Cardiac fibroblast (primary cell): ENCODE measurements at places on chromosomes 4 and X.
A peak's percentile ranks its signal among the peaks of the same experiment; 100 is the strongest.

DNA sequence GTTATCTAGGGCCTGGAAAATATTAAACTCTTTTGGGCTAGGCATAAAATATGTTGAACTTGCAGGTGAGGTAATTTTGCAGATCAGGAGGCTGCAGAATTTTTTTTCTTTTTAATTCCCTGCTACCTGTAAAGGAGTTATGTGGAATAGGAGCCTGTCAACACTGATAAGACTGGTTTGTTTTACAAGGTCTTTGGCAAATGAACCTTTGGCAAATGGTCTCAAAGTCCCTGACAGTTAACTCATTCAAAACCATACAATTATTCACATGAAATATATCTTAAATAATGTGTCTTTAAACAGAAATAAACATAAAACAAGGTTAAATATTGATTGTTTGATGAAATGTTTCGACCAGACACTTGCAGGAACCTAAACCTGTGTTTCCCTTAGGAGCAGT, 340.2 kb downstream of the GASK1B start:
- no peak for DNase-seq

- no peak for DNase-seq
Measured at GRCh38 chr4:182547435-182547834, 304.2 kb downstream of the TENM3 start.

DNA sequence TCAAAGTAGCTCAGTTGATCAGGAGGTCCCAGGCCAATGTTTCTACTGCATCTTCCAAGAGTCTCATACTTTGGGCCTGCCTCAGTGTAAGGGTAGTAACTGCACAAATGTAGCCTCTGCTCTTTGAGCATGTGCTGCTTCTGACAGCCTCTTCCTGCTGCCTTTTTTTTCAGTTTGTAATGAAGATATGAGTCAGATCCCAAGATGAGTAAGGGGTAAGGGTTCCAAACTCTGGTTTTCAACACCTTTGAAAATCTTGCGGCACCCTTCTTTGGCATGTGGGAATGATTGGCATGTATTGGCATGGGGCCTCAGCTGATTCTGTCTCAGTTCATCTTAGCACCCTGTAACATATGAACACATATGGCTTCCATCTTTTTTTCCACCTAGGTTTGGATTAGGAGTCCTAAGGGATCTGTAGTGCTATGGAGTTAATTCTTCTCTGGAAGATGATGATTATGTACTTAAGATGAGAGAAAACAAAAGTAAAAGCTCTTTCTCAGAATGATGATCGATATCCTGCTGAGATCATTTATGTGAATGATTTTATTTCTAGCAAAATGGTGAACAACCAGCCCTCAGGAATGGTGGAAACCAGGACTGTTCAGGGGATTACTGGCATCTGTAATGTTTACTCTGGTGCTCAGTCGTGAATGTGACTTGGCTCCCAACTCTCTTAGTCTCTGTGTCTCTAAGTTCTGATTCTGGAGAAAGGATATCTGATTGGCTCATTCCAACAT, 118.7 kb upstream of the PRPS2 start:
- DNase-seq: peak; percentile 16

DNA sequence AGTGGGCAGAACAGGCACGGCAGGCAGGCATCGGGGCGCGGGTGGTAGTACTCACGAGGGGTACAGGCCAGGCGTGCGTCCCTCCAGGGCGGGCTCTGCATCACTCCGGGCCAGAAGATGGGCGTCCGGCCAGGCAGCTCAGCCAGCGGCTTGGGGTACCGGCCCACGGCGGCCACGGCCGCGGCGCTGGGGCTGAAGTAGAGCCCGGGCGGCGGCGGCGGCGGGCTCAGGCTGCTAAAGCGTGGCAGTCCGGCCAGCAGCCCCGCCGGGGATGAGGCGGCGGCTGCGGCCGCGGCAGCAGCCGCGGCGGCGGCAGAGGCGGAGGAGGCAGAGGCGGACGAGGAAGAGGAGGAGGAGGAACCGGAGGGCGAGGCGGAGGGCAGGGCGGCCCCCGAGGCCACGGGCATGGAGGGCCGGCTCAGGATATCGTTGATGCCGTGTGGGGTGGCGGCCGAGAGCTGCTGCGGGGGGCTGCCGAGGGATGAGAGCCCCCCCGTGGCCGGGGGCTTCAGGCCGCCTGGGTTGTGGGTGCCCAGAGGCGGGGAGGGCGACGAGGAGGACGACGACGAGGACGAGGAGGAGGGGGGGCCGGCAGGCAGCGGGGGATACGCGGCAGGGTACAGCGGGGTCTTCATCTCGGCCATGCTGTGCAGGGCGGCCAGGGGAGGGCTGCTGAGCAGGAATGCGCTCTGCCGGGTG, 1.4 kb downstream of the NKX6-1 start:
- no peak for DNase-seq

GRCh38 chr4:56655209-56655626, 25.9 kb downstream of the HOPX start:
- DNase-seq: no peak

DNA sequence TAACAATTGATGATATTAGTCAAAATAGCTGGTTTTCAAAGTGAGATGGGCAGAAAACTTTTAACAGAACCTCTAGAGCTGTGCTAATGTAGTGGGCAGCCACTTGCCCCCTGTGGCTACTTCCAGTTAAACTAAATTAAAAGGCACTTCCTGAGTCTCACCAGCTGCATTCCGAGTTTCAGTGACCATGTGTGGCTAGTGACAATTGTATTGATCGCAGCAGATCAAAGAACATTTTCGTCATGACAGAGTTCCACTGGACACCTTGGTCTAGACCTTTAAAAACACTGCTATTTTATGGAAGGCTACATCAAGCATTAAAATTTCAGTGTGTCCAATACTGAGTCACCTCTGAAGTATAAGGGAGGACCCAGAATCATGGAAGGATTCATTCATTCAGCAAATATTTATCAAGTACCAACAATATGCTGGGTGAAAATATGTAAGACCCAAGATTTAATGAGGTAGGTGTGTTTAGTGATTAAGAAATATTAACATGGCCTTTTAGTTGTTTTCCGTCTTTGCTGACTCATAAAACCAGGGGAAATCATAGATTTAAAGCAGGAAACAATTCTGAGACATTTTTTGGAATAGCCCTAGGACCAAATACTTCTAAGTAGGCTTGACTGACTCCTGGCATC, 5.1 kb upstream of the FAT1 start:
- DNase-seq: peak; percentile 34

DNA sequence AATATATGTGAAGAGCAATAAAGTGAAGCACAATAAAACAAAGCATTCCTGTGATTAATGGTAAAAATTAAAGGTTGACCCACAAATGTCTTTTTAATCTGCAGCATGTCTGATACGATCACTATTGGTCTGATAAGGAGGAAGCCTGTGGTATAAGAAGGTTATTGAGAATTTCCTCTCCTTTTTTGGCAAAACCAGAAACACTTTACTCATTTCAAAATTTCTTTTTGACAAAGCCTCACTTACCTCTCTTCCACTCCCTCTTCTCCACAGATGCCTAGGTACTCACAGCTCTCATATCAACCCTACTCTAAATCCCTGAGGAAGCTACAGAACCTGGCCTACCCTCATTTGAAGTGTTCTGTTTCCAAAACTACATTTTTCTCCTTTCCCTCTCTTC, 56.1 kb downstream of the TSPAN5 start:
- no peak for DNase-seq

- no peak for DNase-seq
Measured at GRCh38 chr4:154586296-154587033, 4.1 kb downstream of the FGA start.

GRCh38 chr4:53863158-53863557, 201.2 kb downstream of the CHIC2 start:
- DNase-seq: peak; percentile 64

DNA sequence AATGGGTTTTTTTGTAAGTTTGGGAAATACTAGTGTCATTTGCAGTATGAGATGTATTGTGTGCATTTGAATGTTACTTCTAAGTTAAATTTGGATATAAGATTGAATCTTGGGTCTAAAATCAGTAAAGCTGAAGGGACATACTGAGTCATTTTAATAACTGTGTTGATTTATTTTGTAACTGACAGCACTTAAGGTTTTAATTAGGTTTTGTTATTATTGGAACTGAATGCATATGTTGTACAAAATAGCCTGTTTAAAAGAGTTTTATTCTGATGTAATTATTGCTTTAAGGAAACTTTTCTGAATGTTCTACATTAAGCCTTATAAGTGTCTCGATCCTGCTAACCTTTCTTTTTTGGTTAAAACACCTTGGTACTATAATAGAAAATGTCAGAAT, 396.6 kb downstream of the MAPK10 start:
- DNase-seq: no peak

- no peak for DNase-seq
Measured at GRCh38 chr4:106316773-106317409, 541 bp downstream of the AIMP1 start.

DNA sequence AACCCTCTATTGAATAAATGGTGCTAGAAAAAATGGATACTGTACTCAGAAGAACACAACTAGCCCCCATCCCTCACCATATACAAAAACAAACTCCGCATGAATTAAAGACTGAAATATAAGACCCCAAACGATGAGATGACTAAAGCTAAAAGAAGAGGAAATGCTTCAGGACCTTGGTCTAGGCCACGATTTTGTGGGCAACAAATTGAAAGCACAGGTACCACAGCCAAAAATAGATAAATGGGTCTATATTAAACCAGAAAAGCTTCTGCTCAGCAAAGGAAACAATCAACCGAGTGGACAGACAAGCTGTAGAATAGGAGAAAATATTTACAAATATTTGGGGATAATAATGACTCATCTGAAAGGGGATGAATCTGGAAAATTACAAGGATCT, 86.4 kb upstream of the DHRSX start:
- no peak for DNase-seq

DNA sequence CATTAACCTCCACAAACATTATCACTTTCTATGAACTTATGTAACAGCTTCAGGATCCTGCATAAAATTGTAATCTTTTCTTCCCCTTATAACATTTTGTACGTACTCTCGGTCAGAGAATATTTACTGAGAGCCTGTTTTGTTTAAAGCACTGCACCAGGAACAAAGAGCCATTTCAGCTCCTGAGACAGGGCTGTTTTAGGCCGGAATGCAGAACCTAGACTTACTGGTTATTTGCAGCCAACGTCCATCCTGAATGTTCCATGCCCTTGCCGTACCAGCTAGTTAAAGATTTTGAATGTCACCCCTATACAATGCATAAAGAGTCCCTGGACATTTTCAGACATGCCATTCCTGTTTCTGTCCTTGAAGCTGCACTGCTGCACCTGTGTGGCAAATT, 248.8 kb downstream of the PCDH7 start:
- DNase-seq: no peak

DNA sequence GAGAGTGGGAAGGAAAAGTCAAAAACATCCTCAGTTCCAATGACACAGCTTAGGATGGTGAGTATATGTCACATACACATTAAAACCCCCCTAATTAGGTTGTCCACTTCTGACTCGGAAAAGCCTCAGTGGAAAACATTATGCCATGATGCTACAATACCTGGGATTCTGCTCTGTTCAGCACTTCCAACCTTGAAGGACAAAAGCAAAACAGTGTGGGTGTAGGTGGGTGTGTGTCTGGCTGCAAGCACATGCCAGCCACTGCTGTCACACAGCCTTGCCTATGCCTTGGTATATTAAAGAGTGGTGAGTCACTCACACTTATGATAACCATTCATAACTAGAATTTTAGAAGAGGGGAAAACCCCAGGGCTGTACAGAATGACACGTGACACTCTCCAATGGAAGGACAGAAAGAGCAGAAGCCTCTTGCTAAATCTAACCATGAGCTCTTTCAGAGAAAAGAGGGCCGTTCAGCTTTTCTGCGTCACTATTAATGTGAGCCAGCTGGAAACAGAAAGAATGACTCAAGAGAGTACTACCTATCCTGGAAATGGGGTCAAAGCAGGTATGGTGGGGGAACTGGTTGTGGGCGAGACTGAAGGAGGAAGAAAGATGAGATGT, 159.6 kb downstream of the TET2 start:
- peak; percentile 4 for DNase-seq

DNA sequence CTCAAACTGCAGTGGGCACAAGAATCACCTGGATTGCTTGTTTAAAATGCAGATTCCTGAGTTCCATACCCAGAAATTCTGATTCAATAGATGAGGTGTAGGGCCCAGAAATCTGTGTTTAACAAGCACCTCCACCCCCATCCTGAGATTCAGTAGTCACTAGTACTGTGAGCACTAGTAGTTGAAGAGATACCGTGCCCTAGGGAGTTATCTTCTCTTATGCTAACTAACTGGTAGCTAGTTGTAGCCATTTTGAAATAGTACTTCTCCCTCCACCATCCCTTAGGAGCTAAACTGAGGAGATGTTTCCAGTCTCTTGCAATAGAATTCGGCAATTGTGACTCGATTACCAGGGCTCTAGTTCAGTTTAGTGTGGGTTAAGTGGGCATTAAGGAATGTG, 18.4 kb downstream of the KLHL34 start:
- DNase-seq: no peak

- no peak for DNase-seq
Measured at GRCh38 chr4:152368001-152368400, 167.9 kb downstream of the FBXW7 start.

- DNase-seq: no peak
Measured at GRCh38 chrX:4690521-4690920, 977.1 kb upstream of the PRKX start.

- DNase-seq: peak; percentile 59
Measured at GRCh38 chrX:103565752-103566151, 19.6 kb upstream of the TCEAL4 start.

- DNase-seq: no peak
Measured at GRCh38 chr4:86326400-86326799, 33.5 kb downstream of the MAPK10 start.

DNA sequence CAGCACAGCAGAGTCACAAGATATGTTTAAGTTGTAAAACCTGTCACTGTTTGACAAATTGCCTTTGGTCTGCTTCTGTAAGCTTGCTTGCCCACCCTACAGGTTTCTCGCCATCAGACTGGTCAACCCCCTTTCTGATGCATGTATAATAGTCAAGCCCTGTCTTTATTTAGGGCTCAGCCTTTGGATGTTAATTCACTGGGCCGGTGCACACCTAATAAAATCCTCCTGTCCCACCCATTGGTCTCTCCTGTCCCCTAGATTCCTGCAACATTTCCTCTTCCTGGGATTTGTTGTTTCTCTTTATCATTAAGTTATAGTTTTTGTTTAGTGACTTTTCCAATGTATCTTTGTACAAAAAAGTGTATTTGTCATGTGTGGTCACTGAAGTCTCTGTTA, 38.2 kb downstream of the GLUD2 start:
- DNase-seq: no peak
